HFFc6 (cell line): ENCODE measurements at places on chromosomes 12 and 14. TPM values are rescaled to one million over a fixed set of nuclear protein-coding genes. Genes with fewer than 3 reads are reported as not detected.

The GPRC5A gene
- 229 to 371 TPM (median 238 TPM) in 3 replicates for total RNA-seq

The SMCO2 gene
- not detected in 3 replicates for total RNA-seq

The PRIMA1 gene
- total RNA-seq = not detected in 3 replicates

DNA sequence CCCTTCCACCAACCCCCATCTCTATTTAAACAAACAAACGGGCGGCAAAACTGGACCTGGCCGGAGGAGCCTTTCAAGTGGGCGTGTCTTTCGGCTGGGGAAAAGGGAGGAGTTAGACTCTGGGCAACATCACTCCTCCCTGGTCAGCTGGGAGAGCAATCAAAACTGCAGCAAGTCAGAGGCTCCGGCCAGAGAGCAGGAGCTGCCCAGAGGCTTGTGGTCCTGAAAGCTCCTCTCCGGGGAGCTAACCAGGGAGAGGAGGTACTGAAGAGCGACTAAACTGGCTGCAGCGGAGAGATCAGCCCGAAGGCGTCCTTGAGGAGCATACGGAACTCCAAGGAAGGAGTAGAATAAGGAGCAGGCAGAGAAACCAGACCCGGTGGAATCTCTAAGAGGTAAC is at the start of gene NEUROD4:
TSS of gene NEUROD4 (plus strand) at position 191 of the 400 bp plus-strand sequence. CDS start 6,466 bp downstream, outside the sequence.
- DNase-seq = peak; percentile 67

GRCh38 chr14:95516554-95517181 is at the start of gene SYNE3:
TSS of gene SYNE3 (minus strand) at chr14:95516650. CDS start at chr14:95475821, 40,829 bp downstream.
- DNase-seq = no peak

DNA sequence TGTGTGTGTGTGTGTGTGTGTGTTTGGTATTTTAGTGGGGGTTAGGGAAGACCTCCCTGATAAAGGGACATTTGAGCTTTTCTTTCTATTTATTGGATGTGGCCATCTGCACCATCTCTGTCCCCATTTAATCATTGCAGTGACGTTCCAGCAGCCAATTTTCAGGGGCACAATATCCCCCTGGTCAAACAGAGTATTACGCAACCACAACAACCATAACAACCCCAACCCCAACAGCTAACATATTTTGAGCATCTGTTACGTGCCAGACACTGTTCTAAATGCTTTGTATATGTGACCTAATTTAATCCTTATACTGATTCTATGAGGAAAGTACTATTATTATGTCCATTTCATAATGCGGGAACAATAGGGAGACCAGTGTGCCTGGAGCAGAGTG is 87.4 kb downstream of the TTC8 start:
- DNase-seq = no peak

- no peak for DNase-seq
Measured at GRCh38 chr12:131046813-131047788, 93.4 kb downstream of the ADGRD1 start.

DNA sequence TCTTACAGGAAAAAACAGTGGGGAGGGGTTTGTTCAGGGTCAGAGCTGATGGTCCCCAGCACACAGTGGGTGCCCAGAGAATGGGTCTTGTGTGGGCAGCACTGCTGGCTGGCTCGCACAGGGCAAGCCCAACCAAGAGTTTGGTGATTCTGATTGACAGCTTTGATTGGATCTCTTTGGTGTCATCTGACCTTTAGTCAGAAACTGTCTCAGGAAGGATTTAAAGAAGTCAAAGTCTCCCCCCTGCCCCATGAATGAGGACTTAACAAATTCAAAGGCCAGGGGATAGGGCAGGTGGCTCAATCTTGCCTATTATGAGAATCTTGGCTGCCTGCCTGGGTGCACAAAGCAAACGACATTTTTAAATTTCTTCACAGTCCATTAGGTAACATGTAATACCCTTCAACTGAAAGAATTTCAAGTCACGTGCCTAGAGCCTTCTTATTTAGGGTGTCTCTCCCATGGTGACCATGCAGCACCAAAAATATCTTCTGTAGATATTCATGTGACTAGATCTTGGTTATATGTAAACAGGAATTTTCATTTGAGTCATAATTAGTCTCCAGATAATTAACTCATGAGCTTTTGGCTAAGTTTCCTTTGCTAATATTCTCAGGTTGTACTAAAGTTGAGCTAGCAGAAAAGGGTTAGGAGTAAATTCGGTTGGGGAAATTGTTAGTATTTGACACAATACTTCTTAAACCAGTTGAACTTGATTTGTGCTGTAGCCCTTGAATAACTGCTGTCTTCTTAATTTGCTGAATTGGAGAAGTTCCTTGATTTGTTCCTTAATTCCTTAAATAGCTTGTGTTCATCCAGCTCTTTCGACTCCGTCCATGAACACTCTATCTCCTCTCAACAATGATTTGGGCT is 54.5 kb upstream of the HECTD1 start:
- peak; percentile 77 for DNase-seq

GRCh38 chr14:38505221-38505972 is 249.5 kb upstream of the CLEC14A start:
- DNase-seq = peak; percentile 57

- DNase-seq = no peak
Measured at GRCh38 chr12:57614178-57614947, 3.1 kb downstream of the ARHGEF25 start.

GRCh38 chr14:81662570-81663197 is 129.0 kb upstream of the SEL1L start:
- DNase-seq = no peak

GRCh38 chr14:29242755-29243754 is 476.5 kb downstream of the FOXG1 start:
- peak; percentile 47 for DNase-seq
